ENCODE measurements at places on chromosomes 2 and 18. TPM values are rescaled to one million over a fixed set of nuclear protein-coding genes. Genes with fewer than 3 reads are reported as not detected.

DNA sequence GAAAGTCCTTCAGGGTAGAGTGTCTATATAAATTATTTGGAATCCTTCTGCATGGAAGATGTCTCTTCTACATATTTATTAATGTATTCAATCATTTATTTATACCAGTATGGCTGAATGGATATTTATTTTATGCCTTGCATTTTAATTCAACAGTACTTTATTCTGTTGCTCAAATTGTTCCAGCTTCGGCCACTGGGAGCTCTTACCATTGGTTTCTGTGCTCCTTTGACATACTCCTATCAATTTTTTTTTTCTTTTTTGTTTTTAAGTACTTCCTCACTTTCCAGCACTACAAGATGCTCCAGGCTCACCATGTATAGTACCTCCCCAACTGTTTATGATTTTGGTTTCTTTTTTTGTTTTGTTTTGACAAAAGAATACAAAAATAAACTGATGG is 39.4 kb upstream of the WIPF1 start:
- no peaks in the 10 kb centered on the region for H3K36me3 ChIP-seq
- DNase-seq: no peak
- H3K4me1 ChIP-seq: no peaks in the 10 kb centered on the region
- H3K4me3 ChIP-seq: no peak overlapping the region
- no peaks in the 10 kb centered on the region for H3K27me3 ChIP-seq
- no peak overlapping the region for H3K27ac ChIP-seq

DNA sequence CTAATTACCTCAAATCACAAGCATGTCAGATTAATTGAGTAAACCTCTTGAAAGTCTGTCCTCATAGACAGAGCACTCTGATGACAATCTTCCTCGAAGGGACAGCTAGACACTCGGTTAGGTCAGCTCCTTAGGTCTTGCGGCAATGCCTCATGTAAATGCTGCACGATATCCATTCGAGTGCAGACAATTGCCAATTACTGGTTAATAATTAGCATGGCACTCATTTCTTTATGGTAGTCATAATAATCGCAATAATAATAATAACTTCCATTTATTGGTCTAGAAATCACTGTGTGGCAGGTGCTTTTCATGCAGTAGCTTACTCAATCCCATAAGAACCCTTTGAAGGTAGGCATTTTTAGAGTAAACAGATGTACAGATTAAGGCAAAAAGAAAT is 44.7 kb upstream of the DSC1 start:
- no peak overlapping the region for H3K4me3 ChIP-seq
- H3K27me3 ChIP-seq: no peaks in the 10 kb centered on the region
- no peak for DNase-seq
- H3K27ac ChIP-seq: peak overlapping the region; percentile 47
- H3K4me1 ChIP-seq: peaks cover 8% of the 10 kb centered on the region

GRCh38 chr2:165239230-165239629 is at the start of gene SCN2A:
SCN2A (plus strand) TSS chr2:165239414; CDS start chr2:165295824, 56,410 bp downstream.
- H3K36me3 ChIP-seq: no peaks in the 10 kb centered on the region
- H3K27me3 ChIP-seq: no peaks in the 10 kb centered on the region
- H3K4me3 ChIP-seq: no peak within 1 kb of the TSS
- H3K4me1 ChIP-seq: no peaks in the 10 kb centered on the region
- no peak within 1 kb of the TSS for H3K27ac ChIP-seq
- DNase-seq: peak; percentile 14

DNA sequence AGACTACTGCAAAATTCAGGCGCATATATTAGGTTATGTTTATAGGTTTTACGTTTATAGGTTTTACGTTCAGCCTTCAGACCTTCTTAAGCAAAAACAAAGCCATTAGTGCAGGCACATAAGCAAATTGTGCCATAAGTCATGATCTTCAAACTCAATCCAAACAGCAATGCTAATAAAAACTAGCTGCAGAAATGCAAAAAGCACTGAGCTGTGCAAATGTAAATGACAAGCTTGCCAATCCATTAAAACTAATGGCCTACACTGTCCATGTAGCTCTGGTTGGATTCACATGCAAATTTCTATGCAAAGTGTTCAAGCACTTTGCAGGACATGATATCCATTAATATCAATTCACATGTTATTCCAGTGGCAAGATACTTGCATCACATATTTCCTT is 50.9 kb downstream of the LRPPRC start:
- H3K36me3 ChIP-seq: peaks cover 14% of the 10 kb centered on the region
- DNase-seq: no peak
- H3K27me3 ChIP-seq: no peaks in the 10 kb centered on the region
- no peaks in the 10 kb centered on the region for H3K4me1 ChIP-seq
- no peak overlapping the region for H3K4me3 ChIP-seq

DNA sequence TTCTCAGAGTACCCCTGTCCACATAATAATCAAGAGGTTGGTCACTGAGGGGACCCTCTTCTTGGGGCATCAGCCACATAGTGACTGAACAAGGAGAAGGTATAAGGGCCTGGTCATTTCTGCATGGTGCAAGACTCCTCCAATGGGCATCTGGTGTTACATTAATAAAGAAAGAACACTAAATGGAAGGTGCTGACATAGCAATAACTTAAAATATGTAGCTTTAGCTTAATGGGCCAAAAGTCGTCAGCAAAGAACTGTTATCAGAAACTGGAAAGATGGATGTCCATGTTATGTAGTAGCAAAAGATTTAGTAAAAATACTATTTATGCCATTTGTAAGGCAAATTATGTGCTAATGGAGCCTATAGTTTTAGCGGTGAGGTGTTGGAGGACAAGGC is 916.5 kb upstream of the SOX11 start:
- no peaks in the 10 kb centered on the region for H3K36me3 ChIP-seq
- no peaks in the 10 kb centered on the region for H3K27me3 ChIP-seq
- no peak overlapping the region for H3K4me3 ChIP-seq
- H3K4me1 ChIP-seq: no peaks in the 10 kb centered on the region

CD8B2 gene
- not detected for total RNA-seq

- no peak overlapping the region for H3K4me3 ChIP-seq
- no peaks in the 10 kb centered on the region for H3K36me3 ChIP-seq
- H3K27me3 ChIP-seq: no peaks in the 10 kb centered on the region
- DNase-seq: no peak
Measured at GRCh38 chr2:78093436-78093835, 571.3 kb upstream of the LRRTM4 start.

METTL8 gene
- 17.4 TPM for total RNA-seq

DNA sequence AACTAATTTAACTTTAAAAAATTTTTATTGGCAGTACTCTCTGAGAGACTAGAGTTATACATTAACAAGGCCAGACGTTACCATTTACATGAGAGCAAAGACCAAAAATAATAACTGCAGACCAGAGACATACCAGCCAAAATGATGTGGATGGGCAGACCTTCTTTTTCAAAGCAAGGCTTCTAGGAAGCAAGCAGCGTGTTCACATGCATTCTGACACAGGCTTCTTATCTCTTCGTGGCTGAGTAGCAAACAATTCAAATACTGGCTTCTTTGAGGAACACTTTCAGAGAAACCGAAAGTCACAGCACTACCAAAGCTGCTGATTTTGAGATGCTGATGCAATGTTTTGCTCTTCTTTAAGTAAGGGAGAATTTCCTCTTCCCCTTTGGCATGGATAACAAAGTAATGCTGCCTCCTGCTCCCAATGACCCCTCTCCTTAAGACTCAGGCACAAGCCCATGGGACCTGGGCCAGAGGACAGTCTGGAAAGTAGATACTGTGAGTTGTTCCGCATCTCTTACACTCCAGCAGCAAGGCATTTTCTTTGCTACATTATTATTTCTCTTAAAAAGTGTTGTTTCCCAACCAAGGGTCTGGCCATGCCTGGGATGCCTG is 181.9 kb downstream of the MREG start:
- H3K36me3 ChIP-seq: no peaks in the 10 kb centered on the region
- no peak overlapping the region for H3K4me3 ChIP-seq
- H3K27ac ChIP-seq: no peak overlapping the region
- DNase-seq: peak; percentile 34
